Activated naive CD8-positive, alpha-beta T cell treated with anti-CD3 and anti-CD28 coated beads, Interleukin-2, amount 10 ng/mL, durations not matched to agents 7 days and 5 days (primary cell): ENCODE measurements at places on chromosomes 2 and 18. TPM values are rescaled to one million over a fixed set of nuclear protein-coding genes. Genes with fewer than 3 reads are reported as not detected.
A peak's percentile ranks its signal among the peaks of the same experiment; 100 is the strongest.

- DNase-seq = no peak
- no peaks in the 10 kb centered on the region for H3K4me1 ChIP-seq
- no peaks in the 10 kb centered on the region for H3K27me3 ChIP-seq
- H3K36me3 ChIP-seq = no peaks in the 10 kb centered on the region
These were observed 100.5 kb downstream of the SCG2 start for GRCh38 chr2:223501641-223502040.

DNA sequence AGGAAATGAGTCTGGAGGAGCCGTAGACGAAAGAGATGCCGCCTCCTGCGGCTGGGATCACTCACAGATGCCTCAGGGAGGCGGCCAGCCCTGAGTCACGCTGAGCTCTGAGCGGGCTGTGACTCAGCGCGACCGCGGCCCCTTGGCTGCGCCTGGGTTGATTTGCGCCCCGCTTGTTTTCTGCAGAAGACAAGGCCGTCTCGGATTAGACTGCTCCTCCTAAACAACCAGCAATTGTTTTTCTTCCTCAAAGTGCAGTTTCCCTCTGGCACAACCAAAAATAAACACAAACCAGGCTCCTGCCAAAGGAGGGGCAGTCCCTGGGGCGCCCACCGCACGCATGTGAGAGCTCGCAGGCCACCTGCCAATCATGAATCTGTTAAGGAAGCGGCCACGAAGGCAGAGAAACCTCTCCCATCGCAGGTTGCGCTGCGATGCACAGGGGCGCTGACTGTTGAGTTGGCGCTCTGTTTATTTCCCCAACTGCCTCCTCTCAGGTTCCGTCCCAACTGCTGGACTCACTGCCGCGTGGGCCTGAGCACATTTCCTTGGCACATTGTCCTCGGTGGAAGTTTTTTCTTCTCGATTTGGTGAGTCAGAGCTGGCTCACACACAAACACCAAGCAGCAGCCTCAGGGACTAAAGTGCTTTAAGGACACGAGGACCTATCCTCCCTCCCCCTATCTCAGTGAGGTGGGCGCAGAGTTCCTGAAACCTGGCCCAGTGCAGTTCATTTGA is 85.2 kb upstream of the NDUFV2 start:
- no peaks in the 10 kb centered on the region for H3K27me3 ChIP-seq
- DNase-seq = peak; percentile 68
- peak overlapping the region; percentile 76 for H3K4me3 ChIP-seq
- peak overlapping the region; percentile 28 for H3K27ac ChIP-seq
- peaks cover 10% of the 10 kb centered on the region for H3K4me1 ChIP-seq

DNA sequence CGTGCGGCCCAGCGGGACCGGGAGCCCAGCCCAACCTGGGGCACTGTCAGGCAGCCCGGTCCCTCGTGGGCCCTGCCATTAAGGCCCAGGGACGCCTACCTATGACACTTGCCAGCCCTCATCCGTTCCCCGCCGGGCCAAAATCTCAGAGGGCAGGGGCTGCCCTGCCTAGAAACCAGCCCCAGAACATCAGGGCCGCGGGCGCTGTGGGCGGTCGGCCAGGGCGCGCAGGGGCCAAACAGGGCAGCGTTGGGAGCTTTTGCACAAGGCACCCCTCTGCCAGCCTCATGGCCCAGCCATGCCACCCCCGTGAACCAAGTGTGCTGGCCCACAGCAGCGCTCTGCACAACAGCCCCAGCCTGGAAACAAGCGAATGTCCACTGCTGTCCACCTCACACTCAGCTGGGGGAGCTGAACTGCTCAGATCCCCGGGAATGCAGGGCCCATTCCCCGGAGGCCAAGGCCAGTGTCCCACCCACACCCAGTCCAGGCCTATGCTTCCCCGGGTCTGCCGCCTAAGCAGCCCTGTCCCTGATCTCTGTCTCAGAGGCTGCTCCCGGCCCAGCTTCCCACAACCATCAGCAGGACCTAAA is 3.5 kb upstream of the NEURL3 start:
- H3K4me1 ChIP-seq = peaks cover 17% of the 10 kb centered on the region
- DNase-seq = peak; percentile 43
- H3K27me3 ChIP-seq = peaks cover 9% of the 10 kb centered on the region
- H3K4me3 ChIP-seq = no peak overlapping the region

GRCh38 chr2:10341193-10341592 is 38.5 kb downstream of the HPCAL1 start:
- DNase-seq = no peak
- H3K27me3 ChIP-seq = no peaks in the 10 kb centered on the region
- peaks cover 11% of the 10 kb centered on the region for H3K36me3 ChIP-seq
- no peak overlapping the region for H3K4me3 ChIP-seq

- no peak overlapping the region for H3K27ac ChIP-seq
- H3K36me3 ChIP-seq = peaks cover 3% of the 10 kb centered on the region
- no peak overlapping the region for H3K4me3 ChIP-seq
- no peaks in the 10 kb centered on the region for H3K27me3 ChIP-seq
These were observed 153.7 kb downstream of the TGIF1 start for GRCh38 chr18:3603421-3604234.

- peak; percentile 19 for DNase-seq
- peaks cover 6% of the 10 kb centered on the region for H3K27me3 ChIP-seq
- peaks cover 1% of the 10 kb centered on the region for H3K4me1 ChIP-seq
- no peaks in the 10 kb centered on the region for H3K36me3 ChIP-seq
- H3K27ac ChIP-seq = no peak overlapping the region
These were observed 30.6 kb downstream of the ADRA2B start for GRCh38 chr2:96085541-96086355.

DNA sequence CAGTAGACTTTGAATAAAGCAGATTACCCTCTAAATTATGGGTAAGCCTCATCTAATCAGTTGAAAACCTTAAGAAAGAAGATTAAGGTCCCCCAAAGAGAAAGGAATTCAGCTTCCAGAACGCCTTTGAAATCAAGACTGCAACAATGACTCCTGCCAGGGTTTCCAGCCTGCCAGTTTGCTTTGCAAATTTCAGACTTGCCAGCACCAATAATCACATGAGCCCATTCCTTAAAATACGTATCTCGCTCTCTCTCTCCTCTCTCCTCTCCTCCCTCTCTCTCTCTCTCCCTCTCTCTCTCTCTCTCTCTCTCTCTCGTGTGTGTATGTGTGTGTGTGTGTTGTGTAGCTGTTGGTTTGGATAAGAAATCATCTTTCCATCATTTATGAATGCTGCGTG is 184.2 kb downstream of the PDE1A start:
- H3K27ac ChIP-seq = no peak overlapping the region
- no peak for DNase-seq
- no peaks in the 10 kb centered on the region for H3K27me3 ChIP-seq
- no peaks in the 10 kb centered on the region for H3K4me1 ChIP-seq

DNA sequence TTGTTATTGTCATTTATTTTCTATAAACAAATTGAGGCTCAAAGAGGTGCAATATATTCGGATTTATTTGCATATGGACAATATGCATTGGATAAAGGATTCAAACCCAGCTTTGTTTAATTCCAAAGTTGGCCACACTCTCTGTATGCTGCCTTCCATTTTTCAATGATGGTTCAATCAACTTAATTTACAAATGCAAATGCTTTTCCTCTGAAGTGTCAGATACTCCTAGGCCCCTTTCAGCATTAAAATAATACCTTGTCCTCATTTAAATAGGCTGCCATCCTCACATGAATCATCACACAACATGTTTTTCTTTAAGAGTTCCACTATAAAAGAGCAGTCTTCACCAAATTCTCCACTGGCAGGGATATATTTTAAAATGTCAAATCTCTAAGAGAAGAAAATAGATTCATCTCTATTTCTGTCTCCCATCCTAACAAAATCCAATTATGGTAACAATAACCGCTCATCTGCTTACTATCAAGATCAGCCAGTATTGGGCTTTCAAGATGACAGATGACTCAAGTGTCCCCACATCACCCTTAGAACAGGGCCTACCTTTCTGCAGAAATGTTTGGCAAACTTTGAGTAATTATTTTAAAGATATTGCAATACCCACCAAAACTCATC is 114.8 kb downstream of the SCG2 start:
- no peak overlapping the region for H3K4me3 ChIP-seq
- H3K36me3 ChIP-seq = no peaks in the 10 kb centered on the region
- DNase-seq = no peak
- H3K27ac ChIP-seq = no peak overlapping the region

DNA sequence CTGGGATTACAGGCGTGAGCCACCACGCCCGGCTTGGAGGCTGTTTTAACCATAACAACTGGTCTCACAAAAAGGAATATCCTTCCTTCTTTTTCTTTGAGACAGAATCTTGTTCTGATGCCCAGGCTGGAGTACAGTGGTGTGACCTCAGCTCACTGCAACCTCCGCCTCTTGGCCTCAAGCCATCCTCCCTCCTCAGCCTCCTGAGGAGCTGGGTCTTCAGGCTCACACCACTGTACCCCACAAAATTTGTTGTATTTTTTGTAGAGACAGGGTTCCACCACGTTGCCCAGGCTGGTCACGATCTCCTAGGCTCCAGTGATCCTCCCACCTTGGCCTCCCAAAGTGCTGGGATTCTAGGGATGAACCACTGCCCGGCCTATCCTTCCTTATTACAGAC is 21.7 kb downstream of the CTIF start:
- no peak overlapping the region for H3K4me3 ChIP-seq
- peaks cover 10% of the 10 kb centered on the region for H3K27me3 ChIP-seq

DNA sequence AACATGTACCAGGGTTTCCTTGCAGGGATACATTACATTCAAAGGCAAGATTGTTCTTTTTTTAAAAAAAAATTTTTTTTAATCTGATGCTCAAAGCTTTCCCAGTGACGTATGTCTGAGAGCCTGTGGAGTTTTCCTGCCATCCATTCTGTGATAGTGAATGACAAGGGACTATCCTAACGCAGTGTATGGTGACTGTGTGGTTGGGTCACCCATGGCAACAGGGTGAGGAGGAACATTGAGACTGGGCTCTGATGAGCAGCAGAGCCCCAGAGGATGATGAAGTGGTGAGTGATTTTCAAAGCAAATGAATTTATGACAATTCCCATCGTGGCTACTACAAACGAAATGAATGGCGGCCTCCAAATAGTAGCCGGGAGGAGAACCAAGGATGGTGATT is 28.6 kb upstream of the CTAGE1 start:
- no peaks in the 10 kb centered on the region for H3K27me3 ChIP-seq
- H3K4me3 ChIP-seq = no peak overlapping the region
- no peak for DNase-seq
- no peaks in the 10 kb centered on the region for H3K36me3 ChIP-seq
- no peak overlapping the region for H3K27ac ChIP-seq
- H3K4me1 ChIP-seq = no peaks in the 10 kb centered on the region

- H3K27me3 ChIP-seq = no peaks in the 10 kb centered on the region
- no peaks in the 10 kb centered on the region for H3K36me3 ChIP-seq
- DNase-seq = no peak
- no peak overlapping the region for H3K4me3 ChIP-seq
- H3K27ac ChIP-seq = no peak overlapping the region
- H3K4me1 ChIP-seq = no peaks in the 10 kb centered on the region
These were observed 107.6 kb downstream of the FBXO15 start for GRCh38 chr18:74040008-74040407.

- H3K27ac ChIP-seq = no peak overlapping the region
- no peaks in the 10 kb centered on the region for H3K27me3 ChIP-seq
- H3K4me1 ChIP-seq = peaks cover 22% of the 10 kb centered on the region
- no peak for DNase-seq
These were observed 74.2 kb upstream of the KLF7 start for GRCh38 chr2:207239754-207240494.

- H3K36me3 ChIP-seq = no peaks in the 10 kb centered on the region
- no peaks in the 10 kb centered on the region for H3K4me1 ChIP-seq
- H3K27ac ChIP-seq = no peak overlapping the region
- H3K27me3 ChIP-seq = no peaks in the 10 kb centered on the region
- no peak overlapping the region for H3K4me3 ChIP-seq
- DNase-seq = peak; percentile 51
These were observed 76.0 kb downstream of the EMX1 start for GRCh38 chr2:72993147-72993932.

DNA sequence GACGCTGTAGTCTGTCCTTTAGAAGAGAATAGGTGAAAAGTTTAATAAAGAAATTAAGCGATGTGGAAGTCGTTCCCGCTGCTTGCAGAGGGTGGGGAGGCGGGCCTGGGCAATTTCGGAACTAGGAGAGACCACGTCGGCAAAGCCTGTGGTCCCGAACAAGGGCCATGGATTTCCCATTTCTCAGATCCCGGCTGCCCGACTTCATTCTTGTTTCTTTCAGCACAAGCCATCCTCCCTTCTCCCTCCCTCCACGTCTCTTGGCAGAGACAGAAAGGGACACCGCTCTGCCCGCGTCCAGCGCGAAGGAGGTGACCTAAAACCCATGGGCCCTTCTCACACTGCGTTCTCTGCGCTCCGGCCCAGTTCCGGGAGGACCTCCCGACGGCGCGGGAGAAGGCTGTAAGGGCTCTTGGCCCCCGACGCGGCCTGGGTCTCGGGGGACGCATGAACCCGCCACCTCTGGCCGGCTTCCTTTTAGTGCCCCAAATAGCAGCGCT is 2.2 kb upstream of the BCL2L11 start:
- H3K4me1 ChIP-seq = peaks cover 31% of the 10 kb centered on the region
- H3K27ac ChIP-seq = no peak overlapping the region
- H3K4me3 ChIP-seq = peak overlapping the region; percentile 78
- peak; percentile 50 for DNase-seq
- H3K27me3 ChIP-seq = peaks cover 58% of the 10 kb centered on the region
- no peaks in the 10 kb centered on the region for H3K36me3 ChIP-seq

DNA sequence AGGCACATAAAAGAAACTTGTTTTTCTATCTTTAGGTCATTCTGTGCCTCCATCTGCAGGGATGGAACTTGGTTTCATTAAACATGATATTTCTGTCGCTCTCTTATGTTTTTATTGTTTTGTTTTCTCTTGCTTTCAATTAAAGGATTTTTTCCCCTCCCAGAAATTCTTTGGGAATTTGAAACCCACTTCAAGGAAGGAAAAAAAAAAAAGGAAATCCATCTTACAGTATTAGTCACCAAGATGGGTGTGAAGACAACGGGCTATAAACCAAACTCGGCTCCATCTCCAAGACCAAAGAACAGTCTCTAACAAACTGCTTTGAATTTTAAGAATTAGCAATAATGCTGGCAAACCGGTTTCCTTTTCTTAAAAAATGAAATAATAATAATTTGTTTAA is 244.1 kb downstream of the BCL11A start:
- H3K36me3 ChIP-seq = peaks cover 3% of the 10 kb centered on the region
- H3K4me1 ChIP-seq = peaks cover 19% of the 10 kb centered on the region
- peaks cover 7% of the 10 kb centered on the region for H3K27me3 ChIP-seq
- no peak overlapping the region for H3K27ac ChIP-seq

- H3K36me3 ChIP-seq = no peaks in the 10 kb centered on the region
- peaks cover 41% of the 10 kb centered on the region for H3K27me3 ChIP-seq
- no peak overlapping the region for H3K27ac ChIP-seq
- H3K4me3 ChIP-seq = no peak overlapping the region
- H3K4me1 ChIP-seq = peaks cover 4% of the 10 kb centered on the region
These were observed 1.2 kb downstream of the PIEZO2 start for GRCh38 chr18:11147962-11148679.

DNA sequence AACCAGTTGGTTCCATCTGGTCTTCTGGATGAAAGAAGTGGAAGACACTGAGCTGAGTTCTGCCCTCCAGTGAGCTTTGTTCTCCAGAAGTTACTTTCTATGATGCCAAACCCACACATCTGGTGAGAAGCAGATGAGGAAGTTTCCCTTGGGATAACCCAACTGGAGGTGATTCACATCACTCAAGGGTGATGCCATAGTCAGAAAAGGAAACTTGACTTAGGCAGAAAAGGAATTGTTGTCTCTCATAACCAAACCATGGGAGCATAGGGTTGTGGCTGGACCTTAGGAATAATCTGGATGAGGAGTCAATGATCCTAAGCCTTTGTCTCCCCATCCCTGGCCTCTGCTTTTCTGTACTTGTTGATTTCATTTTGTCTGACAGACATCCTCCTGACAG is 43.7 kb downstream of the CDC42EP3 start:
- H3K27ac ChIP-seq = no peak overlapping the region
- no peak overlapping the region for H3K4me3 ChIP-seq
- H3K4me1 ChIP-seq = peaks cover 43% of the 10 kb centered on the region
- no peak for DNase-seq
- peaks cover 3% of the 10 kb centered on the region for H3K36me3 ChIP-seq
- no peaks in the 10 kb centered on the region for H3K27me3 ChIP-seq

Gene CHRND
- not detected for total RNA-seq

Gene DUSP19
- total RNA-seq = 1.8 TPM

Gene ASXL3
- not detected for total RNA-seq

Gene SETBP1
- total RNA-seq = 1.9 TPM

Gene MARCHF4
- total RNA-seq = not detected
